ENCODE measurements at places on chromosomes 7 and 10.

- DNase-seq: no peak
Measured at GRCh38 chr10:9875353-9875752, 1142.3 kb upstream of the CELF2 start.

GRCh38 chr7:135147899-135148721 is at the start of gene TMEM140:
TSS of gene TMEM140 (plus strand) at chr7:135148072. CDS start at chr7:135164442, 16,370 bp downstream.
- peak; percentile 26 for DNase-seq

GRCh38 chr7:41573015-41573414 is 129.9 kb downstream of the INHBA start:
- no peak for DNase-seq

GRCh38 chr7:80635533-80635932 is 2.9 kb upstream of the CD36 start:
- peak; percentile 12 for DNase-seq

- DNase-seq: peak; percentile 33
Measured at GRCh38 chr10:12193193-12193592, 2.5 kb downstream of the NUDT5 start.

DNA sequence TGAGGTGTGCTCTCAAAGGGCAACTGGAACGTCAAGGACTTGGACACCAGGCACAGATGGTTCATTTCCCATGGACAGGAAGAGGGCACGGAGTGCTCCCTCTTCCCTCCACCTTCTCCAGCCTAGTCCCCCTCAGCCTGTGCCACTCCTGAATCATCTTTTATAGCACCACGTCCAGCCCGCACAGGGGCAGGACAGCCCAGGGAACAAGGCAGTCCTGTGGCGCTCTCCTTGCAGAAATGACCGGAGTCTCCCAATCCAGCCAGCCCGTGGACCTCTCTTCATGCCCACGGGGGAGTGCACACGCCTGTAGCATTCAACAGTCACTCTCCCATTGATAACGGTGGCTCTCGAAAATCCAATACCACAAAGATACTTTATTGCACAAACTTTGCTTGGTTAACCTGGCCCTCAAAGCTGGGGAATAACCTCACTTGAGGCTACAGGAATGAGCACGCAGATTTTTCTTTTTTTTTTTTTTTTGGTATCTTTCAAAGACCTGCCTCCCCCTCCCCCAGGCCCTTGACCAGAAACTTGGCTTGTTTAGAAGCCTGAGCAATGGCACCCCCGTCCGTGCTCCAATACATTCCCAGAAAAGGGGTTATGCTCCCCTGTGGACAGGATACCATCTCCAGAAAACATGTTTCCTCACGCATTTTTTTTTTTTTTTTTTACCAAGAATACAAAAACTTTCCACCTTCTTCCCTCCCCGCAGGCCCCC is 733 bp downstream of the PRKCQ start:
- no peak for DNase-seq

DNA sequence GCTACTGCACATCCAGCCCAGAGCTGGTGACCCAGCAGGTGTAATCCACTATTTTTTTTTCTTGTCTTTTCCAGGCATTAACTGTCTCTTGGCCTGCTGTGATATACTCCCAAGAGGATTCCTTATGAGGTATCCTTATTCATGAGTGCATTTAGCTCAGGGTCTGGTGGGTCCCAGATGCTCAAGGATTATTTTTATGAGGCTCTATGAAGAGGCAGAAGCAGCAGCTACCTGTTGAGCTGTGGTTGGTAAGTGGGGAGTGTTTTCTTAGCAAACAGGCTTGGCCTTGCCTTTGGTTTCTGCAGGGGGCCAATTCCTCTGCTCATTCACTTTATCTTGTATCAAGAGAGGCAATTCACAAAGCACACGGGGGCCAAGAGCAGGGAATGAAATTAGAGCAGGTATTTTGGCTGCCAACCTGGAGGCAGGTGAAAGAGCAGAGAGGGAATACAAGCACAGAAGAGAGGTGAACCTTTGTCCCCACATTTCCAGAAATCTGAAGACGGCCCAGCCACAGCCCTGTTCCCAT is 221.6 kb downstream of the TMEM178B start:
- no peak for DNase-seq

GRCh38 chr10:36494371-36494770 is 631.0 kb upstream of the ANKRD30A start:
- DNase-seq: peak; percentile 64

DNA sequence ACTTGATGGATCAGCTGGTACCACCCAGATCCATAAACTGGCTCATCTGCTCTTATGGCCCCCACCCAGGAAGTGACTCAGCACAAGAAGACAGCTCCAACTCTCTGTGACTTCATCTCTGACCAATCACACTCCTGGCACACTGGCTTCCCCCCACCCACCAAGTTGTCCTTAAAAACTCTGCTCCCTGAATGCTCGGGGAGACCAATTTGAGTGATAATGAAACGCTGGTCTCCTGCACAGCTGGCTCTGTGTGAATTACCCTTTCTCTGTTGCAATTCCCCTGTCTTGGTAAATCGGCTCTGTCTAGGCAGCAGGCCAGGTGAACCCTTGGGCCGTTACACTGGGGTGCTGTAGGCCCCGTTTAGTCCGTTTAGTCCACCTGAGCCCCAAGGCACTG is 23.4 kb upstream of the BNIP3 start:
- no peak for DNase-seq

DNA sequence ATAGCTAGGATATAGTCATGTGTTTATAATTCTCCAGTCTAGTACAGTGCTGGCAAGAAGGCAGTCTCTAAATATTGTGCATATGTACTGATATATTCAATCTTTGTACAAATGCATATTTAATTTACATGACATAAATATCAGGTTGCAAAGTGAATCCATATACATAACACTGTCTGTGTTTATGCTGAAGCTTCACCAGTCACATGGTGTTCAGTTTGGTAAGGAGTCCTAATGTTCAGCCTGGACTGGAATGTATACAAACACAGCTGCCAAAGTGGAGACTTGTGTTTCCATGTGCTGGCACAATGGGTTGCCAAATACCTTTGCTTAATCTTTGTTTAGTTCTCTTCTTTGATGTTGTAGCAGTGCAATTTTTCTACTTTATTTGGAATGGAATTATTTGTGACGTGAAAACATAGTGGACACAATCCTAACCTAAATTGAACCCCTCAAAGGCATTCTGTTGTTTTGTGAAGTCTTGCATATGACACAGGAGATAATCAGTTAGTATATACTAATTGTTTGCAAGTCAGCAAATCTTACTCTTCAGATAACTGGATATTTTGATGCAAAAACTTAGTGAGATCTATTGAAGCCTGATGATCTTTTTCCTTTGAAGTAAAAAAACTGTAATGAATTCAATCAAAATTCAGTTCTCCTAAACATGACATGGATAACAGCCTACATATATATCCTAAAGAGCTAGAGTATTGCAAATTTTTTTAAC is 17.3 kb upstream of the ARL4A start:
- DNase-seq: peak; percentile 84

GRCh38 chr10:102419269-102420180 is 940 bp upstream of the PSD start:
- DNase-seq: no peak

DNA sequence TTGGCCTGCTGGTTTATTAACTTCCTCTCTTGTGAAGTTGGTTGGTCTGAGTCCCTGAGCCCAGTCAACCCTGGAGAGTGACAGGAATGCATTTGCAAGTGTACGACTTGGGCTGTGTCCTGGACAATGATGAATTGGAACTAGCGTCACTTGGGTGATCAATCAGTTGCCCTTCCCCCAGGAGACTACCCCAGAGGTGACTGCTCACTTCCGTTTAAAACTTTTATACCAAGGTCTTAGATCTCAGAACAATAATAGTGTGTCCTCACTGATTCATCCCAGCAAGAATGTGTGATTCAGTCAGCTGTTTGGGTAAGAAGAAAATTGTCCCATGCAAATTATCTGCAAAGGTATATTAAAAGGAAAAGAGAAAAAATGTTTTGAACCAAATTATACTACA is 102.9 kb upstream of the ARMC3 start:
- no peak for DNase-seq

GRCh38 chr10:120048391-120048790 is 155.9 kb downstream of the SEC23IP start:
- DNase-seq: no peak

DNA sequence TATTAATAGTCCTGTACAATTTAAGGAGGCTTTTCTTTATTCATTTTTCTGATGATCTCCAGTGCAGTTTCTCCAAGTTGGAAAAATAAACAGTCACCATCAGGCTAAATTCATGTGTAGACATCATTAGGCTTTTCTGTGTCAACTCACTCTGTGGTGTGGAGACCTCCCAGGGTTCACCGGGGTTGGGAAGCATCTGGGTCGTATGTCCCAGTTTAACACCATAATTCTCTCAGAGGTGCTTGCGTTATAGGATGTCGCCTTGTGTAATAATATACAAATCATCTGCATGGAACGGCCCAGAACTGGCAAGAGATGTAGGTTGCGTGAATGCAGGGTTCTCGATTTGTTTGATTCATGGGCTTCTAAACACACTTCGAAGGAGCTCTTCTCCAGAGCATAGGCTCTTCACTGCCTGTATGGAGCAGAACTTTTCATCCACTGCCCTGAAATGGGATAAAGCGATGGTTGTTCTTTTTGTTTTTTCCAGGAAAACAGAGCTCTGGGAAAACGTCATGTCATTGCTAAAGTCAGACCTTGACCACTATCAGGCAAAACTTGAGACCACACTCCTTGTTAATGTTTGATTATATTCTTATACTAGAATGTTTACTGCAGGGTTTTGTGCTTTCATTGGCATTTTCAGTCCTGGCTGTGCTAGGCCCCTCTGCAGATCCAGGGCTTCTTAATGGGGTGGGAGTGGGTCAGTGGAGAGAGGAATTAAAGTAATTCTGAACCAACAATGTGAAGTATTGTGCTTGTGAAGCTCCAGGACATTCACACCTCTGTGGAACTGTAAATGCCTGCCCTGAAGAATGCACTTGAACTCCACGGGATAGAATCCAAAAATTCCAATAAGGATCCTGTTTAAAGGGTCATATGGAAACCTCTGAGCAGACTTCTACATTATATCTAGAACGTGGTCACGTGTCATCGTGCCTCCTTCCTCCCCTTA is 172.8 kb downstream of the TRIL start:
- DNase-seq: no peak

DNA sequence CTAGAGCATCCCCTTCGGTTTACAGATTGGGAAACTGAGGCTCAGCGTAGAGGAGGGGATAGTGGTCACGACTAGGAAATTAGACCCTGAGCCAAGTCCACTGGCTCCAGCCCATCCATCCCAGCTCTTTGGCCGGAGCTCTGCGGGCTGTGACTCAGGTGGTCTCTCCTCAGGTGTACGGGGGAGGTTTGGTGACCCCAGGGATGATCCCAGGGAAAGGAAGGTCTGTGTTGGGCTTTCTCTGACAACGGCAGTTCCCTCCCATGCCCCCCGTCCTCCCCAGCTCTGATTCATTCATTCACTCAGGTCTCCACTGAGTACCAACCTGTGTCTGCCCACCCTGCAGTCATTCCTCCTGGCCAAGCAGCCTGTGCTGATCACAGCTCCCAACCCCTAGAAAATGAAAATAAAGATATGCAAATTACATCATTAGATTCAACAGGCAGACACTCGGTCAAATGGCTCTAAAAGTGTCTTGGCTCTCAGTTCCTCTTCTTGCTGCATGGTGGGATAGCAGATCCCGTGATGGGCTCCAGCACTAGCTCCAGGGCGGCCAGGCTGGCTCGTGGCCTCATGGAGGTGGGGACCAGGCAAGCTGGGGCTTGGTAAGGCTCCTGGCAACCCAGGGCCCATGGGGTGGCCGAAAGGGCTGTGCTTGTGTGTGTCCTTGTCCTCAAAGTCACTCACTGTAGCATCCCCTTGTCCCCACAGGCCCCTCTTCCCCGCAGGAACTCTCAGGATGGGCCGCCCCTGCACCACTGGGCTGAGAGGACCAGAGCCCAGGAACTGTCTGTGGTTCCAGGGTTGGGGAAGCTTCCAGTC is 37.8 kb downstream of the CLRN3 start:
- no peak for DNase-seq

DNA sequence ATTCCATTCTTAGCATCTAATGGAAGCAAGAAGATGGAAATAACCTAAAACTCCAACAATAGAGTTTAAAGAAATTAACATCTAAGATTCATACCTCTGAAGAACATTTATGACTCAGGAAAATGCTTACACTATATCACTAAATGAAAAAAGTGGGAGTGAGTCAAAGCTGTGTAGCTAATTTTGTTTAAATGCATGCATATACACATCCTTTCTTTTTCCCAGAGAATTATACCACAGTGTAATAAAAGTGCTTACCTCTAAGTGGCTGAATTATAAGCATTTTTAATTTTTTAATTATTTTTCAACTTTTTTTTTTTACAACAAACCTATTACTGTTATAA is 44.3 kb downstream of the CCDC71L start:
- no peak for DNase-seq

DNA sequence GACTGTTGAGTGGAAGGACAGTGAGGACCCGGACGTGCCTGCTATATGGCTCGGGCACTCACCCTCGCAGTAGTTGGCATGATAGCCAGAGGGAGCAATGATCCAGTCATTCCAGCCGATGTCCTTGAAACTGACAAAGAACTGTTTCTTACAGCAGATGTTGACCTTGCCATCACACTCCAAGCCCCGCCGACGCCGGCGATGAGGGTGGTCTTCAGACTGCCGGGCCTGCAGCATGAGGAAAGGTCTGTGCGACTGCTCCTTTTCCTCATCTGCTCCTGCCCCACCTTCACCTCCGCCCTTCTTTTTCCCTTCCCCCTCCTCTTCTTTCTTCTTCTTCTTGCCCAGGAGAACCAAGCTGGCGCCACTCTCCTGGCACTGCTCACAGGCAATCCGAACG is 13.1 kb downstream of the INHBA start:
- DNase-seq: no peak

DNA sequence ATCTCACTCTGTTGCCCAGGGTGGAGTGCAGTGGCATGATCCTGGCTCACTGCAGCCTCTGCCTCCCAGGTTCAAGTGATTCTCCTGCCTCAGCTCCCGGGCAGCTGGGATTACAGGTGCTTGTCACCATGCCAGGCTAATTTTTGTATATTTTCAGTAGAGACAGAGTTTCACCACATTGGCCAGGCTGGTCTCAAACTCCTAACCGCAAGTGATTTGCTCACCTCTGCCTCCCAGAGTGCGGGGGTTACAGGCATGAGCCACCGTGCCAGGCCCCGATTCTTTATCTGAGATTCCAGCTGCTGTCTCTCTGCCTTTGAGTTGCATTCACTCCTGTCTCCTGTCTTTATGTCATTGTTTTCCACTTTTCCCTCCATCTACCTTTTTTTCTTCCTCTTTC is 168.7 kb downstream of the TMEM178B start:
- DNase-seq: no peak

GRCh38 chr10:92829042-92829785 is 19.1 kb upstream of the EXOC6 start:
- DNase-seq: no peak

DNA sequence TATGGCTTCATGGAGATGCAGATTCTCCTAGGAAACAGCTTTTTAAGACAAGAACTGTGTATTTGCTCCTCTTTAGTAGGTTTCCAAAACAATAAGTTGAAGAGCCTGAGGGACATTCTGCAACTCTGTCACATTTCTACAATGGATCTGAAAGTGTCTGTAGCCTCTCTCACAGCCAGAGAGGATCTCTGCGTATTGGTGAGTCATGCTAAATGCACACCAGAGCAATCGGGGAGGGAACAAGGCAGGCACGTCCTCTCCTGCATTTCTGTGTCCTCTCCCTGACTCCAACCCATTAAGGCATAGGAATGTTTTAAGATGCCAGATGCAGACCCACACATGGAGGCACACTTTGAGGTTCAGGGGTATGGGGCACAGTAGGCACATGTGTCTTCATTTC is 1126.4 kb upstream of the GHITM start:
- DNase-seq: no peak

- no peak for DNase-seq
Measured at GRCh38 chr10:71554671-71555070, 158.0 kb downstream of the CDH23 start.

Data from fibroblast of the conjunctiva (primary cell).